Activated CD4-positive, alpha-beta T cell treated with anti-CD3 and anti-CD28 coated beads, Interleukin-2, amount 50 U/mL, for 24 hours (primary cell): ENCODE measurements at places on chromosomes 5 and 9.

DNA sequence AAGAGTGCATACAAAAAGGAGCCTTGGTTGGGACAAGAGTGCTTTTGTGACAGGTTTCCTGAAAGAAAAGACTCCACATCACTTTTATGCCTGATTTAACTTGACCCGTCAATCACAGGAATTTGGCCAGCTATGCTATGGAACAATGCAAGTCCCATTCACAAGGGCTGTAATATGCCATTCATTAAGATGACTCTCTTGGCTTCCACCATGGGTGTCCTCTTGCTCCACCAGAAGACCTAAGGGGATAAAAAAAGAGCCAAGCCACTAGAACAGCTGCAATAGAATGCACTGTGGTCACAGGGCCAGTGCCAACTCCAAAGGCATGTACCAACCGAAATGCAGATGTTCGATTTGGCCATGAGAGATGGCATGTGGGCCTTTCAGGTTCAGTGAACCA, 480.1 kb upstream of the MPDZ start:
- no peak for DNase-seq

GRCh38 chr9:77997611-77998284, 33.9 kb downstream of the GNAQ start:
- DNase-seq = no peak

DNA sequence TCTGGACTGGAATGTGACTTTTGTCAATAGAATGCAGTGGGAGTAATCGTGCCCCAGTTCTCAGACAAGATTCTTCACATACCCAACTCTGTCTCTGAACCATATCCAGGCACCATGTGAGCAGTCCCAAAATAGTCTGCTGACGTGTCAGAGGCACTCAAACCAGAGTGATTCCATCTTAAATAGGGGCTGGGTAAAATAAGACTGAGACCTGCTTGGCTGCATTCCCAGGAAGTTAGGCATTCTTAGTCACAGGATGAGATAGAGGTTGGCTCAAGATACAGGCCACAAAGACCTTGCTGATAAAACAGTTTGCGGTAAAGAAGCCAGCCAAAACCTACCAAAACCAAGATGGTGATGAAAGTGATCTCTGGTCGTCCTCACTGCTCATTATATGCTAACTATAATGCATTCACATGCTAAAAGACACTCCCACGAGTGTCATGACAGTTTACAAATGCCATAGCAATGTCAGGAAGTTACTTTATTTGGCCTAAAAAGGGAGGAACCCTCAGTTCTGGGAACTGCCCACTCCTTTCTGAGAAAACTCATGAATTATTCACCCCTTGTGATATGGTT, 16.9 kb upstream of the PLCXD3 start:
- no peak for DNase-seq

DNA sequence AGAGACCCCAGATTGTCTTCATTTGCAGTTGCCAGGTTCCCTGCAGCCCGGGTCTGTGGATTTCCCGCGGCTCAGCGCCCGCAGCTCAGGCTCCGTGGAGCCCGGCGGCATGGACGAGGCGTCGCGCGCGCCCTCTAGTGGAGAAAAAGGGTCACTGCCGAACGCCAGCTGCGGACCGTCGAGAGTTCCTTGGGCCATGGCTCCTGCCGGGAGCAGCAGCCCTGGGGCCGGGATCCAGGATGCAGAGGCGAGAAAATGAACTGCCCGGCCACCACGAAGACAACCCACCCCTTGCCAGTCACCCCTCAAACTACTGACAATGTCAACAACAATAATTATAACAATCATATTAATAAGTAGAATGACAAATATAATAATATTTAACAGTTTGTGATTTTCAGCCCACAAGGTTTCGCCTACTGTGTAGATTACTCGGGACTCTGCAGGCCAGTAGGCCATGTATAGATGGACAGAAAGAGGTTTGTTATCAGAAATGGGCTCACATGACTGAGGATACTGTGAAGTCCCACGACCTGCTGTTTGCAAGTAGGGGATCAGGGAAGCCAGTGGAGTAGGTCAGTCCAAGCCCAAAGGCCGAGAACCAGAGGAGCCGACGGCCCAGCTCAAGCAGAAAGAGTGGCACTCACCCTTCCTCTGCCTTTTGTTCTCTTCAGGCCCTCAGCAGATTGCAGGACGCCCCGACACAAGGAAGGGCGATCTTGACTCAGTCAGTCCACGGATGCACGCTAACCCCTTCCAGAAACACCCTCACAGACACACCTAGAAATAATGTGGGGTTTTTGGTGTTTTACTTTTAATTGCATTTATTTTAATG, 43.1 kb downstream of the BOD1 start:
- peak; percentile 48 for DNase-seq

GRCh38 chr5:139600336-139600949, 39.3 kb downstream of the UBE2D2 start:
- DNase-seq = no peak

DNA sequence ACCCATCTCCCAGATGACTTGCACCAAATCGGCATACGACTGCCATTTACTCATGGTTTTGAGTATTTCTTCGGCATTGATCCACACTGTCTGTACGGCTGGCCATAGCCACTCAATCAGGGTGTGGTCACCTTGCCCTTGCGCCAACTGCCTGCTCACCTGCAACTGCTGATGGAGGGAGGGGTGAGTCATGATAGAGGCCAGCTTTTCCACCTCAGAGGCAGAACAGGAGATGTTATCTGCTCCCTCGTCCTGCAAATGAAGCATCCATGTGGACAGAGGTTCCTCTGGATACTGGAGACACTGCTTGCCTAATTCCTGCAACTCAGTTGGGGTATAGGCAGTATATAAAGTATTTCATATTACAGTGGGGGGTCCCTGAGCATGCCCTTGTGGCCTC, 85.6 kb upstream of the ATP10B start:
- no peak for DNase-seq

DNA sequence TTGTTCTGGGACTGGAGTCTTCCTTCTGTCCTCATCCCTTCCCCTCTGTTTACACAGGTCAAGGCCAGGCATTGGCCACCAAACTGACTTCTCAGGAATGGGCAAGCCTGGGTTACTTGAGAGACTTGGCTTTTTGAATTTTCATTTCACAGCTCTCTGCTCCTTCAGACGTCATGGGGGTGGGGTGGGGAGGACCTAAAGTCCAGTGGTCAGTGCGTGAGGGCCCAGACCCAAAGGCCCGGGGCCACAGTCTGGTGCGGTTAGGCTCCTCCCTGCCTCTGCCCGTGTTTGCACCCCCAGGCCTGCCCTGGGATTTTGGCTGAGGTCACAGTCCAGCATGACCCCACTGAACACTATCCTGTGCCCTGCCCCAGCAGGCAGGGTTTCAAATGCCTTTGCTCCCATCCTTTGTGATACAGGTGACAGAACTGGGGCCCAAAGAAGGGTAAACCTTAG, 4.1 kb upstream of the CXXC5 start:
- DNase-seq = no peak

DNA sequence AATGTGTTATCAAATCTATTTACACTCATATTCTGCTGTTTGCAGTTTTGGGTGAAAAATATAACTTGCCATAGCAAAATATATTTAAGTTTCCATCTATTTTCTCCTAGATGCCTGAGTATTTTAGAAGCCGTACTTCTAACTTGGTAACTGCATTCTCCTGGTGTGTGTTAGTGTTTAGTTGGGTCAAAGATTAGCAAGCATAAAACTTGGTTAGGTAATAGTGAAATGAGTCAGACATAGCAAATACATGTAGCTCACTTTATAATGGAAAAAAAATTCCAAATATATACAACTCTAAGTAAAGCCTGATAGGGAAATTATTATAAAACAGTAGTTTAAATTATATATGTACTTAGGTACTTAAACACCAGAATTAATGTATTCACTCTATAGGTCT, 640.7 kb upstream of the ST8SIA4 start:
- DNase-seq = no peak

DNA sequence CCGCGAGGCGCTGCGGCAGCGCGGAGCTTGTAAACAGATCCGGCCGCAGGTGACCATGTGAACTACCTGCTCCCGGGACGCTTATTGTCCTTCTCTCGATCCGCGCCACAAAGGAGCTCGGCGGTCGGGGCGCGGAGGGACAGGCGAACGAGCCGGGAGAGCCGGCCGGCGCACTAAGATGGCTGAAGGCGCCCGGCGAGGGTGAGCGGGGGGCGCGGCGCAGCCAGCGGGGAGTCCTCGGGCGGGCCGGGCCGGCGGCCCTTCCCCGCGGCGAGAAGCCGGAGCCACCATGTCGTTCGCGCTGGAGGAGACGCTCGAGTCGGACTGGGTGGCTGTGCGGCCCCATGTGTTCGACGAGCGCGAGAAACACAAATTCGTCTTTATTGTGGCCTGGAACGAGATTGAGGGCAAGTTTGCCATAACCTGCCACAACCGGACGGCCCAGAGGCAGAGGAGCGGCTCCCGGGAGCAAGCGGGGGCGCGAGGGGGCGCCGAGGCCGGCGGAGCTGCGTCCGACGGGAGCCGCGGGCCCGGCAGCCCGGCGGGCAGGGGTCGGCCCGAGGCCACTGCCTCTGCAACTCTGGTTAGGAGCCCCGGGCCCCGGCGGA, 535 bp downstream of the JMY start:
- peak; percentile 20 for DNase-seq

- no peak for DNase-seq
These were observed 45.4 kb upstream of the MYOT start for GRCh38 chr5:137822158-137822764.

DNA sequence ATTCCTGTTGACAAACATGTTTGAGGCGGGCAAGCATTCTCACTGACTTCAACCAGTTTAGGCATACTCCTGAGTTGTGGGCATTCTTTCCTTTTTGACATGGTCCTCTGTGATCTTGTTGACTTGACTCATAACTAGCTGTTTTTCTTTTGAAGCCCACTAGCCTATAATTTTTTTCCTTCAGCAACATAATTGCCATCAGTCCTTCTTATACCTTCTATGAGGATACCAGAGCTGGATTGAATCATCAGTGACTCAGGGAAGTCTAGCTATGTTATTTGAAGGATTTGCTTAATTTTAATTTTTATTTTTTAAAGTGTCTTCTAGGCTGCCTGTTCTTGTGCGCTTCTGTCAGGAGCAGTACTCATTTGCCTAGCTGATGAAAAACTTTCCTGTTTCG, 259.5 kb downstream of the NR3C1 start:
- DNase-seq = no peak

- DNase-seq = no peak
These were observed 143.0 kb downstream of the FBN2 start for GRCh38 chr5:128395073-128395472.

GRCh38 chr9:28059192-28059591, 485.9 kb upstream of the C9orf72 start:
- no peak for DNase-seq

GRCh38 chr5:2749514-2750025, 1.9 kb downstream of the IRX2 start:
- DNase-seq = no peak

DNA sequence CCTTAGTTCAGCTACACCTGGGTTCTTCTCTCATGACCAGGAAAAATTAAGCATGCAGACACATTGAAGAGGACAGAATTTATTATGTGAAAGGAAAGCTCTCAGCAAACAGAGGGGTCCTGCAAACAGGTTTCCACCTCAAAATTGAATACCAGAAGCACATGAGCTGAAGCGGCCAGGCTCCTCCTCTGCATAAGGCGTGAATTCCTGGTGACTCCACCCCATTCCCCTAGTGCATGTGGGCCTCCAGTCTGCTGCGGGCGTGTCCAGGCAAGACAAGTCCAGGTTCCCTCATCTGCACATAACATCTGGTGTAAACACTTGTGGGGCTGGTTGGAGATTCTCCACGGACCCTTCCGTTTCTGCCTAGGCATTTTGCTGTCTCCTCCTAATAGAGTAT, 1156.4 kb downstream of the FOXD4L5 start:
- DNase-seq = no peak

DNA sequence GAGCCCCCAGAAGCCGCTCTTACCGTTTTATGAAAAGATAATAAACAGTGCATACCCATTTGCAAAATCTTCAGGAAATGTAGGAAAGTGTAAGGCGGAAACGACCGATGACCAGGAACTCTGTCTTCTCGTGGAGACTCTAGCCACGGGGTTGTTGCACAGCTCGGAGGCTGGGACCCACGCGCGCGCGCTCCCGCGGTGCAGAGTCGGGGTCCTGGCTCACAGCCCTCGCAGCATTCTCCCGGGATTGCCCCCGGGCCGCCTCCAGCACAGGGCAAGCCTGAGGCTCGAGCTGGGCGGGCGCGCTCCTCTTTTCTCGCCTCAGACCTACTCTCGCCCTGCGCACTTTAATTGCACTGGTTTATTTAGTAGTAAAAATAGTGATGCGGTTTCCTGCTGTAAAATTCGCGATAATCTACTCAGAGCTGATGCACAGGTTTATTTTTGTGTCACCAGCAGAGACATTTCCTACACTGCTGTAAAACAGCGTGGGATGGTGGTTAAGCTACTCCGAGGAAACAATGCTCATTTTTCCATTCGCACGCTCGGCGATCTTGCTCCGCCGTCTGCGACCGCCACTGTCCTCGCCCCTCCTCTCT, 15.5 kb downstream of the TRIM7 start:
- peak; percentile 69 for DNase-seq

GRCh38 chr9:22203371-22204138, 194.4 kb upstream of the CDKN2B start:
- no peak for DNase-seq

DNA sequence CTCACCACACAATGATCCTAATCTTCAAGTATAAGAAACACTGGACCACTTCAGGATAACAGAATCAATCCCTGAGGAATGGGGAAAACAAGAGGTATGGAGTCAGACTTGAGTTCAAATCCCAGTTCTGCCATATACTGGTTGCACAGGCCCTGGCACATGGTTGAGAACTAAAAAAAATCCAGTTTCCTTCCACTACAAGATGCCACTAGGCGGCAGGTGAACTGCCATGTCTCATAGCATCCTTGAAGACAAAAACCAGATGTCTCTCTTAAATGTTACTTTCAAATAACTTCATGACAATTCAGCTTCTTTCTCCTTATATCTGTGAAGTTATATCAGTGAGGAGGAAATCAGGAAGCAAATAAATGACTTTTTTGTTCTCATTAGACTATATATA, 11.0 kb downstream of the DEPDC1B start:
- no peak for DNase-seq

DNA sequence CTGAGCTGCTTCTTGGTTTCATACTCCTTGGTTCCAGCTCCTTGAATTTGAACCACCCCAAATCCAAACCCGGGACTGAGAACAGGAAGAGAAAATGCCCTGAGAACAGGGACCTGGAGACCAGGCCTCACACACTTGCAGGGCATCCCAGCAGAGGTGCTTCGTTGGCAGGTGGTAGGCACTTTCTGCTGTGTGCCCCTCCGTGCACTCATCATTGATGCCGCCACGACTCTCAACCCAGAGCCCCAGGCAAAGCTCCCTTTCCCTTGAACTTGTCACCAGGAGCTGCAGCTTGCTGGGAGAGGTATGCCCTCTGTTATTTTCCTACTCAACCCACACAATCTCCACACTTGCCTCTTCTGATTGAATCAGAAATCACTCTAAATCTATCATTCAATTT, 217.8 kb upstream of the IRX1 start:
- DNase-seq = no peak

DNA sequence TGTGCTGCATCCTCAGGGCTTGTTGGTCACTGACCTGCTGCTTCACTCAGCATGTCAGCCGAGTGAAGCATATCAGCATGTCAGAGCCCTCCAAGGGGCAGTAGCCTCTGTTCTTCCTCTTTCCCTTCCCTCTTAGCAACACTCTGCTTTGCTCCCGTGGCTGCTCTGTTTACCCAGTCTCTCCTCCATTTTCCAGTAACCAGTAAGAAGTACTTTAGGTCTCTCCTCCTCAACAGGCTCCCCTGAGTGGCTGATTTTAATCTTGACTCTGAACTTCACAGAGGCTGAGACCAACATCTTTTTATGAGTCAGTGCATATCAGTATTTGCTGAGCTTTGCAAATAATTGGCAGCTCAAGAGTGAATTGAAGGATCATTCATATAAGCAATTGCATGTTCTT, 18.6 kb upstream of the ADRB2 start:
- no peak for DNase-seq
